ENCODE measurements at places on chromosomes 12 and 14.

DNA sequence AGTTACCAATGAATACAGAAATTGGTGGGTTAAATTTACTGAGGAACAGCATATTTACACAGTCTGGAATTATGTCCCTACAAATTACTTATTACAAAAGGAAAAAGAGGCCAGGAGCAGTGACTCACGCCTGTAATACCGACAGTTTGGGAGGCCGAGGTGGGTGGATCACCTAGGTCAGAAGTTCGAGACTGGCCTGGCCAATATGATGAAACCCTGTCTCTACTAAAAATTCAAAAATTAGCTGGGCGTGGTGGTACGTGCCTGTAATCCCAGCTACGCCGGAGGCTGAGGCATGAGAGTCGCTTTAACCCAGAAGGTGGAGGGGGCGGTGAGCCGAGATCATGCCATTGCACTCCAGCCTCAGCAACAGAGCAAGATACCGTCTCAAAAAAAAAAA lies 52.6 kb downstream of the HECTD1 start:
- DNase-seq, result no peak

GRCh38 chr12:64054079-64054520 lies 168.0 kb downstream of the KICS2 start:
- DNase-seq, result no peak

- DNase-seq, result no peak
Observed at GRCh38 chr14:56903304-56903969, 93.2 kb upstream of the OTX2 start.

DNA sequence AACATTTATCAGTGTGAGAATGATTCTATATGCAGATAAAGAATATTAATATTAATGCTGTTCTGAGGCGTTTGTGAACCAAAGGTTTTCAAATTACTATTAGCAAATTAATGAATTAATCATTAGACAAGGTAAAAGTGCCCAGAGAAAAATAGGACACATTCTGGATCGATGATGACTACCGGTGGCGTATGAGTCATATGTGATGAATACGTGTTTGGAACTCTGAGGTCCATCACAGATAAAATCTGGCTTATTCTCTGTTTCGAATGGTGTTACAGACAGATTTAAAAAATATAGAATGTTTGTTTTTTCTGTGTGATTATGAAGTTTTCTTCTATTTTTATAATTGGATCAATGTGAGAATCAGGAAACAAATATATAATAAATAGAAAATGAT lies 79.2 kb upstream of the RTL1 start:
- no peak for DNase-seq

DNA sequence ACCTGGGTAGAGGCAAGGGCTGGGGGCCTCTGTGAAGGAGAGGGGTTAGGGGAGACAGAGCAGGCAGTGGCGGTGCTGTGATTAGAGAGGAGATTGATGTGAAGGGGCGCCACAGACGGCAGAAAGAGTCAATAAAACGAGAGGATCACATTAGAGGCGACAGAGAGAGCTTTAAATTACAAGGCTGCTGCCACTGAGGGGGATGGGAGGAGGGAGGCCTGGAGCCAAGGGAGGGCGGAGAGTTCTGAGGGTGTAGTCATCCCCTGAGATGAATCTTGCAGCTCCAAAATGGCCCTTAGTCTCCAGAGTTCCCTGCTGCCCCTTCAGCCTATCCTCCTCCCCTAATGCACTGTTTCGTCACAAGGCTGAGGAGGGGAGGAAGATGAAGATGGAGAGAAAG lies 12.8 kb downstream of the ZFHX2 start:
- no peak for DNase-seq

DNA sequence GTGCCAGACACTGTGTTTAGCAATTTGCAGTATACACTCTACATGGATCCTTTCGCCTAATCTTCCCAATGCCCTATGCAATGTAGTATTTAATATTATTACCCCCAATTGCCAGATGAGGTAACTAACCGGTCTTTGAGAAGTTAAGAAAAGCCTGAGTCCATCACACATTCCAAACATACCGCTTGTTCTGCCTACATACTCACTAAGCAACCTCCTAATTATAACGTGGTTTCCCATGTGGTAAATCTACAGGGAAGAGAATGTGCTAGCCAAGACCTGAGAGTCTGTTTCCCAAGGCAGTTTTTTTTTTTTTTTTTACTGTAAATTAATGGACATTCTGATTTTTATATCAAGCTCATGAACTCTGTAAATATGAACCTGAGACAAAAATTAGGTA lies 37.2 kb downstream of the ATP2B1 start:
- DNase-seq, result no peak

DNA sequence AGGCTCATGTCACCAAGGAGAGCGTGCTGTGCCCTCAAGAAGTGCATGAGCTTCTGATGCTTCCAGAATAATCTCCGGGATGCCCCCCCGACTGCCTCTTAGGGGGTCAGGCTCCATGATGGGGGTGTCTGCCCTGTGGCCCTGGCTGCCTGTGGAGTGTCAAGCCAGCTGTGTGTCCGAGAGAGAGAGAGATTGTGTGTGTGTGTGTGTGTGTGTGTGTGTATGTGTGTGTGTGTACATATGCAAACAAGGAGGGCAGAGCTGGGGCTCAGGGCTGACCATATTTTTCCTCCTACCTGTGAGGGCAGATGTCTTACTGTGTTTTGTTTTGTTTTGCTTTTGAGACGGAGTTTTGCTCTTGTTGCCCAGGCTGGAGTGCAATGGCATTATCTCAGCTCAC lies 5.6 kb upstream of the ALDH2 start:
- DNase-seq, result no peak

DNA sequence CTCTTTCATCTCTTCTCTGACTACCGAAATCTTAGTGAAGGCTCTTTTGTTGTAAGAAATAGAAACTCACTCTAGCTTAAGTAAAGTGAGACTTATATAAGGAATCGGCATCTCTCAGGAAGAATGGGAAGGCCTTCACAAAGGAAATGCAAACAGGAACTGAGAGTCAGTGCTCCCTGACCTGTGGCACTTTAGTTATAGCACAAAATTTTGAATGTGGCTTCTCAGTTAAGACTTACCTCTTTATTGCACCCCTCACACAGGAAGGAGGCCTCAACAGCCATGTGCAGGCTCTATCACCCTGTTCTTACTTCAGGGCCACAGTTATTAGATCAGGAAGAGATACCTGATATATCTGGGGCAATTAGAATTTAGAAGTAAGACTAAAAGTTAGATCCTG lies 224.7 kb upstream of the EGLN3 start:
- no peak for DNase-seq

DNA sequence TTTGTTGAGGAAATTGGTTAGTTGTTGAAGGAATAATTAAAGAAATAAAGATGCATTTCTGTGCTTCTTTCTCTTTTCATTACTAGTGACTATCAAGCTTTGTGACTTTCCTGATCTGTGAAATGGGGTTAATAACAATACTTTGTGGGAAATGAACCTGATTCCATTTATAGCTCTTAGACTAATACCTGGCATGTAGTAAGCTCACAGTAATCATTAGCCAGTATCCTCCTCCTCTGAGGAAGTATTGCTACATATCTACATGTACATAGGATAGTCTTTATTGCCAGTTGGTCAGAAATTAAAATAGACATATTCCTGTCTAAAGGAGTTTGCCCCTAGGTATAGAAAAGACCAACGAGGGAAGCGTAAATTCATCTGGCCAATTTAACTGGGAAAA lies 1.8 kb upstream of the CCDC198 start:
- no peak for DNase-seq

- no peak for DNase-seq
Observed at GRCh38 chr14:61511558-61511948, 183.8 kb upstream of the HIF1A start.

DNA sequence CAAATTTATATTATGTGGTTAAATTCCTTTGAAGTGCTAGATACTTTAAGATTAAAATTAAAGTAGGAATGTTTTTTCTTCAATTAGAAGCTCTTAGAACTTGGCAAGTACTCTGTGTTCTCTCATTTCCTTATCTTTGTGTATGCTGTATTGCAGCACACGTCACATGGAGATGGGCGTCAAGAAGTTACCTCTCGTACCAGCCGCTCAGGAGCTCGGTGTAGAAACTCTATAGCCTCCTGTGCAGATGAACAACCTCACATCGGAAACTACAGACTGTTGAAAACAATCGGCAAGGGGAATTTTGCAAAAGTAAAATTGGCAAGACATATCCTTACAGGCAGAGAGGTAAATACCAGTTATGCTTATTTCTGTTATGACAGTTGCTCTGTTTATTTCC lies 19.7 kb downstream of the MARK3 start:
- DNase-seq, result no peak

All from CD4-positive, alpha-beta T cell treated with Interleukin-2 at 100 ng/mL for 4 hours (primary cell).